ENCODE measurements at places on chromosomes 2 and 18.

- no peak for DNase-seq
These were observed 158.5 kb downstream of the INSIG2 start for GRCh38 chr2:118246726-118247125.

DNA sequence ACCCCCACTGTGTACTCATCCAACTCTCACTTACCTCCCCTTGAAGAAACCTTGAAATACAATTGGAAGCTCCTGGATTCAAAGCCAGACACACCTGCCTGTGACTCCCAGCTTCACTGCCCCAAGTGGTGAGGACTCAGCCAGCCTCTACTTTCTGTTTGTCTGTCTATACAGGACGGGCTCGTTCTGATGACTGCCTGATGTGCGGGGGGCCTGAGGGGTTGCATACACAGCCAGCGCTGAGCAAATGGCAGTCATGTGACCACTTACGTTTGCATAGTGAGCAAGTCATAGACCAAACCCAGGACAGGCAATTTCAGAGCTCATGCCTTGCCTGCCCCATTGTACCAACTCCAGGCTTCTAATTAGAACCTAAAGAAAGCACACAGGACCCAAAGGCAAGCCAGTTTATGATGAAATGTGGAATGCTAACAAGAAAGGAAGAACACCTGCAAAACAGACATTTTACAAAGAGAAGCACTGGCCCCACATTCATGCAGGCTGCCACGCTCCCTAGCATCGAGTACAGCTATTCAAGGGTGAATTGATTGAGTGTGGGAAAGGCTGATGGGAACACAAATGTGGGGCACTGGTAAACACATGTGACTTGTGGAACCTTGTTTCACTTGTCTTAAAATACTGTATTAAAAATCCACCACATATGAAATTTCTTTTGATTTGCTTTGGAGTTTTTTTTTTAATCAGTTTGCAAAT is 137.8 kb downstream of the LNPK start:
- DNase-seq: no peak

DNA sequence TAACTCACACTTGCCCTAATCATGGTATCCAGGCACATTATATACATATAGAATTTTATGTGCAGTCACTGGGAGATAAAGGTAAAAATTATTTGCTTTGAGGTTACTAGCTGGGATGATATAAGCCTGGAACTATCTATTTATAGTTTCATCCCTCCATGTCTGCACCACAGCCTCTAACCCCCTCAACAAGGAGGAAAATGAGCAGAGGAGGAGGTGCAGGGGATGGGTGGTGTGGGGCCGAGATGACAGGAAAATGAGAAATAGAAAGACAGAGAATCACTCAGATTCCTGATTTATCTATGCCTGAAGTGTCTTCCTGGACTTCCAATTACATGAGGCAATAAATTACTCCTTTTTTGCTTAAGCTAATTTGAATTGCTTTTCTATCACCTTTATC is 145.2 kb downstream of the PIK3C3 start:
- no peak for DNase-seq

- DNase-seq: no peak
These were observed 11.2 kb downstream of the CELF4 start for GRCh38 chr18:37554399-37554787.

DNA sequence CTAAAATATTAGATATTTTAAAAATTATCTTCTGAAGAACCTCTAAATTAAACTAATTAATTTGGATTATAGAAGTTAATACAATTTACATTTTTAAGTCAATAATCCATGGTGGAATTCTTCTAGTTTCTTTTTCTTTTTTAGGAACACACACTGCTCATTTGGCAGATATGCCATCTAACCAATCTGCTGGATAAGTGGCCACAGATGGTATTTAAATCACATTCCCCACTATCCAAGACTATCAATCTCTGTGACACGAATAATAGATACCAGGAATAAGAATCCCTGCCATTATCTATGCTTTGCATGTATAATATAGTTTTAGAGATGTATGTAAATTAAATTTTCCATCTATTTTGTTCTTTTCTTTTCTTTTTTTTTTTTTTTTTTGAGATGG is 58.5 kb downstream of the CABYR start:
- DNase-seq: no peak

- DNase-seq: no peak
These were observed 99.2 kb downstream of the LRP1B start for GRCh38 chr2:142031656-142032055.

DNA sequence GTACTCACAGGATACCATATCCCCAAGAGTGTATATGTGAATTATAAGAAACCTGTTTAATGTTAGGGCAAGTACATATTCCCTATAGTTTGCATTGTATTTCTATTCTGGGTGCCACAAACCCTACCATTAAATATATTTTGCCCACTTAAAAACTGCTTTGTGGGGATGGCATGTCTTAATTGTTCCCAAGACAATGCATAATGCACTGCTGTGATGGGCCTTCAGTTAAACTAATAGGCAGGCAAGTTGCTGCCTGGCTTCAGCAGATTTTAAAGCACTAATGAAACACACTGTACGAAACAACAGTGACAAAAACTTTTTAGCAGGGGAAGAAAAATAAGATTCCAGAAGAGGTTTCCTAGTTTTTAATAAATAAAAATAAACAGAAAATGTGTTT is 104.8 kb upstream of the VRK2 start:
- no peak for DNase-seq

GRCh38 chr18:57970356-57971095 is 73.5 kb upstream of the NEDD4L start:
- DNase-seq: no peak

DNA sequence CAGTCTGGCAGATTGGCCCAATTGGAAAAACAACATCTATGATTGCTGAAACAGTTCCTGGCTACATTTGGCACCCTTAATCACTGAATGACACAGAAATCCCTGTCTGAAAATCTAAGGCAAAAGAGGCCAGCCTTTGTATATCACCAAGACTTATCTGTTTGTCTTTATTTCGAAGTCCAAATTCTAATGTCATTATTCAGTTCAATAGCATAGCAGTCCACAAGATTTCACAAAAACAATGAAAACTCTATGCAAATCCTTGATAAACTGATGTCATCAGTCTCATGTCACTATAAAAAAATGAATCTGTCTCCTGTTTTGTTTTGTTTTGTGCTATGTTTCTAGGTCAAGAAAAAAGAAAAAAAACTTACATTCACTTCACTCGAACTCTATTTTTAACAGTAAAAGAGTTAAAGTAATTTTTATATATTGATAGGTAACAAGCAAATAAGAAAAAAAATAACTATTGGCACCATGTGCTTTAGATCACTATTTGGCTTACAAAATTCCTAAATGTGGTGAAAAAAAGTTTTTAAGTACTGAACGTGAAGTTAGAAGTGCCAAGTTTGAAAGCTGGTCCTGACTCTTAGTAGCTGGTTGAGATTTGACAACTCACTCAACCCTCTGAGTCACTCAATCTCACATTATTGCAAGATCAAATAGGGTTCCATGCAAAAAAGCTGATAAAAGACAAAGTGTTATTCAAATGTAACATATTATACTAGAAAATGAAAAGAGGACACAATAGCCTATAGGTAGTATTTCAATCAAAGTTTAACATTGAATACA is 359.3 kb downstream of the IRS1 start:
- DNase-seq: no peak

DNA sequence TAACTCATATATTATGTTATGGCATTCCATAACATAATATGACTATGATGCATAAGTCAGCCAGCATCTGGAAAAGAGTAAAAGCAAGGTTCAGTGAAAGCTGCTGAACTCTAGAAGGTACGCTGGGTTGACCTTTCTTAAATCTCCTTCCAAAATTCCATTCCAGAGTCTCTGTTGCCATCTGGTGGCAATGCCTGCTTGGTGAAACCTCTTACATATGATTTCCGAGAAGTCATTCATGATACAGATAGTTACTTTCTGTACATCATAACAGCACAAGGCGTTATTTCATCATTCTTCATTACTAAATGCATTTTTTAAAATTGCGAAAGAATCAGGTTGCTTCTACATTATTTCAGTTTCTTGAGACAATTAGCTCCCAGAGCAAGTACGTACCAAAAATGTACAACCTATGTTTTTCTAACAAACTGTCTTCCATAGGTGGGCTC is 7.0 kb upstream of the EPG5 start:
- peak; percentile 75 for DNase-seq

DNA sequence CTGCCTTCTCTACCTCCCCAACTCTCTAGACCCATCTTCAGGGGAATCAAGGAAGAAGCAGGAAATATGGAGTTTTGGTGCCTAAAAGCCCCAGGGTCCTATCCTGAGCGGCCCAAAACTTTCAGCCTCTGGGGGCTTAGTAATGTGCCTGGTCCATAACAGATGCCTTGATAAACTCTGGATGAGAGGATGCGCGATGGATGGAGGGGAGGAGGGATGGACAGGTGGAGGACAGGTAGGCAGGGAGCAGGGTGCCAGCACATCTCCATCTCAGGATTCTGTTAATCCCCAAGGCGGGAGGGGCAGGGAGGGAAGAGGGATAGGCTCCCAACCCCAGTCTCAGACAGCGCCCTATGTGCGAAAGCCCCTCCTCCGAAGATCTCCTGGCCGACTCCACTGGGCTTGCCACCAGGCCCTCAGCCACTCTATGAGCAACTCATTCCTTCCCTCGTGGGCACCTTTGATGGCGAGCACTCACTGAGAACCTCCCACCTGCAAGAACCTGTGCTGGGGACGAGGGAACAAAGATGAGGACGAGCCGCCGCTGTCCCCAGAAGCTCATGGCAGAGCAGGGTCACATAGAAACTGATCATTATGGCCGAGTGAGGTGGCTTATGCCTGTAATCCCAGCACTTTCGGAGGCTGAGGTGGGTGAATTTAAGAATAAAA is 23.1 kb downstream of the HS1BP3 start:
- DNase-seq: no peak

DNA sequence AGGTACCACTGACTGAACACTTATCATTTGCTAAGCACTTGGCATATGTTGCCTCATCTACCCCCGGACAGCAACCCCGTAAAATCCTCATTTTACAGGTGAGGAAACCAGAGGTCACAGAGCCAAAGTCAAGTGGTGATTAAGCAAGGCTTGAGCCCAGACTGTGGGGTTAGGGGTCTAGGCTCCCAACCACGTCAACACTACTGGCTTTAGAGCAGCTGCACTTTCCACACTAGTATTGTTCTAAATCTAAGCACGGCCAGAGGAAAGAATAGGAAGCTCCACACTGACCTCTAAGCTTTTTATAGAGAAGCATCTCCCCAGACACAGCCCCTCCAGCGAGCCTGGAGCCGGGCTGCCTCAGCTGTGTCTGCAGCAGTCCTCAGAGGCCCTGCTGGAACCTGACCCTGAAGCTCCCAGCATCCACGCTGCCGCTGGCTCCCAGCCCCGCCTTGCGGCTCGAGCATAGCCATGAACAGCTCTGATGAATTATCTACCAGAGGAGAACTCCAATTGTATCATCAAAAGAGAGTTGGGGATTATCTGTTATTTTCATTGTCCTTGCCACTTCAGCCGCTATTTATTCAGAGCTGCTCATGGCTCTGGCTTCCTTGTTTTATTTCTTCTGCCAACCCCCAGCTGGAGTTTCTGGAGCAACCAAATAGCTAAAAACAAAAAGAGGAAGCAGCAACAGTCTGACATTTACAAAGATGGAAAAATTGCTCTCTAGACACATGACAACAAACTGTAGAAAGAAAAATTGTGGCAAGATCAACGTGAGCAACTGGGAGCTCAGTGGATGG is 62.2 kb upstream of the RTN4 start:
- DNase-seq: no peak

DNA sequence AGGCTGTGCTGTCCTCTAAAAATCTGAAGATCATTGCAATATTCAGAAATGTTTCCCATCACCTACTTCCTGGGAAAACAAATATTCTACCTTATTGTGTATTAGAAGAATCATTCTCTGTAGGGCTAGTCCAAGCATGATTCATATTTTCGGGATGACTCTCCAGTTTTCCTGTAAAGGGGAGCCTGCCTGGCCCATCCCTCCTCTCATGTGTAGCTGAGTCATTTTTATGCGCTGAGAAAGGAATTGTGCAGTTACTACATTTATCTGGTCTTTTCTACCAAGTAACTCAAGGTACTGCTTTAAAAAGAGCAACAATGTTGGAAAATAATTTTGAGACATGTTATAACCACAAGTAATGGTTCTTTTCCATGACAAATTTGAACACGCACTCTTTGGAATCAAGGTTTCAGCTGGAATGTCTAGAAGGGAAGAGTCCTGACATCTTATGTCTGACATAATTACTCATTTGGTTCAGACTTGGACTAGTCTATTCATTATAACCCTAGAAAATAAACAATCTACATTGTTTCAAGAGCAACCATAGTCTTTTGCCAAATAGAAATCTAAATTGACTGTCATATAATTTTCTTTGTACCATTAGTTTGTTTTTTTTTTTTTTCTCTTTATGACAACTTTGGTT is 6.6 kb downstream of the DSG3 start:
- no peak for DNase-seq

- no peak for DNase-seq
These were observed 371.8 kb downstream of the EPHA4 start for GRCh38 chr2:221200184-221200839.

GRCh38 chr2:212488611-212489010 is 50.0 kb downstream of the ERBB4 start:
- no peak for DNase-seq

DNA sequence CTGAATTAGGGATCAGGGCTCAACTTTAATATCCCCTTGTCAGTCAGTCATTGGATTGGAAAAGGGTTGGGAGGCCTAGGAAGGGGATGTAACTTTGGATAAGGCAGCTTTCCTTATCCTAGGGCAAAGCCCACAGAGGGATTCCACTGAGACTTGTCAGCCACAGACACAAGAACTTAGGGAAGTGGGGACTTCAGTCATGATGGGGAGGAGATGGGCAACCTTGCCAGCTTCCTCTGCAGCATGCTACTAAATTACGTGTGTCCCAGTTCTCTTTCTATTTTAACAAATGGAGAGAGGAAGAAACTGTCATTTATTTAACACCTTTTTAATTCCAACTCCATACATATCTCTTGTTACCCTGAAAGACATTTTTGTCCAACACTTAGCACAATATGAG is 237.8 kb downstream of the WDR7 start:
- no peak for DNase-seq

GRCh38 chr2:18708203-18708715 is 118.9 kb upstream of the NT5C1B start:
- DNase-seq: no peak
